ENCODE measurements at places on chromosomes 5 and 9.
A peak's percentile ranks its signal among the peaks of the same experiment; 100 is the strongest.

DNA sequence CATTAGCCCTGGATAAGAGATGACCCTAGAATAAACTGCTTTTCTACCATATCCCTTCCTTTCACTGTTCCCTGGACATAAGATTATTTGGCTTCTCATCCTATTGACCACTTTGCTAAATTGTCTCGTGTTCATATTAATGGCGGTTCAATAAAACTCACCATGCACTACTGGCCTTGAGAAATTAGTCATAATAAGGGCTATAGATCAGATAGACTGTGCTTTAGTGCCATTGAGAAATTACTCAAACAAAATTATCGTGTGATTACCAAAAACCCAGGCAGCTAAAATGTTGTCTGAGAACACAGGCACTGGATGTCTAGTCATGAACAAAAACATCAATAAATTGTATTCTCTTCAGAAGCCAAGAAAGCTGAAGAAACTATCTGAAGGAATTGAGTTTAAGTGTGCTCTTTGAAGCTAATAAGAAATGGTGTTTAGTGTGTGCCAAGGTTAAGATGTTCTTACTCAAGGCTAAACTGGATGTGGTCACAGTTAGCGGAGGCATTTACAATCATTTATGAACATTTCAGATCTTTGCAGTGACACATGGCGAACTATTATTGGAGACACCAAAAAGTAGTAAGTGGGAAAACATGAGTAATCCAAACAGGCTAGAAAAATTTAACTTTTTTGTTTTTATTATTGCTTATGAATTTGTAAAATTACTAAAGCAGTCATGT is 460.4 kb upstream of the RORB start:
- no peak for DNase-seq

DNA sequence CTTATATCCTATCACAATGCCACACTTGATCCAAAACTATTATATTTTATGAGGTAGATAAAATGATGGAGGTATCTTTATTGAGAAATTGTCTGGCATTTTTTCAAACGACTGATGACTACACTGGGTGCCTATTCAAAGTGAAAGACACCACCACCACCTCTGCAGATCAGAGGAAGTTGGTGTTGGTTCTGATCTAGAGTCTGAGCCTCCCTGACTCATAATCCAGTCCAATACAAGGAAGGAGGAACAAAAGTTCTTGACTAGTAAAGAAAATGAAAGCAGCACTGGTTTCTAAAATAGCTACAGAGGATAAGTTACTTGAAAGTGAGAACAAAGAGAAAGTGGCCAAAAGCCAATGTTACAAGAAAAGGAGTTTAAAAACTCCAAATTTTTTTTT is 139.9 kb downstream of the RFX3 start:
- DNase-seq = no peak

DNA sequence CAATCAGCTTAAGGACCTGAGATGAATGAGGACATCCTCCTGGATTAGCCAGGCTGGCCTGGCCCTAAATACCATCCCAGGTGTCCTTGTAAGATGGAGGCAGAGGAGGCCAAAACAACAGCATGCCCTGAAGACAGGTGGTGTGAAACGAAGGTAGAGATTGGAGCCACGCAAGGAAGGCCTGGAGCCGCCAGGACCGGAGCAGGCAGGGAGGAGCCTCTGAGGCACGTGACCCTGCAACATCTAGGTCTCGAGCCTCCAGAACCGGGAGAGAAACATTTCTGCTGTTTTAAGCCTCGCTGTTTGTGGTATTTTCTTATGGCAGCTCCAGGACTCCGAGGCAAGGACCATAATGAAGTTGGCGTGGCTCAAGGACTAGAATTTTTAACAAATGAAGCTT is 9.7 kb upstream of the COL5A1 start:
- no peak for DNase-seq

DNA sequence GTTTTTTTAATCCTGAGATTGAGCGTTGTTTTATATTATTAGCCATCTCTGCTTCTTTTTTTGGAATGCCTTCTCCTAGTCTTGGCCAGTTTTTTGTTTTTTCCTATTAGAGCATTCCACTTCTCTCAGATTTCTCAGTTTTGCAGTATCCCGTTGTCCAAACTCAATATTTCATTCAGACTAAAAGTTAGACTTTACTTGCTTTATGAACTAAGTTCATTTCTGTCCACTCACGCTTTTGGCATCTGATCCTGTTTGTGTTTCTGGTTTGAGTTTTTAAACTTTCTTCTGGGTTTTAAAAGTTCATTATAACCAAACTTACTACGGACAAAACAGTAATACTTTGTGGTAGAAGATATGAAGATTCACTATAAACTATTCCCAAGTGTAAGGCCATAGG is 288.3 kb upstream of the MPDZ start:
- DNase-seq = peak; percentile 18

DNA sequence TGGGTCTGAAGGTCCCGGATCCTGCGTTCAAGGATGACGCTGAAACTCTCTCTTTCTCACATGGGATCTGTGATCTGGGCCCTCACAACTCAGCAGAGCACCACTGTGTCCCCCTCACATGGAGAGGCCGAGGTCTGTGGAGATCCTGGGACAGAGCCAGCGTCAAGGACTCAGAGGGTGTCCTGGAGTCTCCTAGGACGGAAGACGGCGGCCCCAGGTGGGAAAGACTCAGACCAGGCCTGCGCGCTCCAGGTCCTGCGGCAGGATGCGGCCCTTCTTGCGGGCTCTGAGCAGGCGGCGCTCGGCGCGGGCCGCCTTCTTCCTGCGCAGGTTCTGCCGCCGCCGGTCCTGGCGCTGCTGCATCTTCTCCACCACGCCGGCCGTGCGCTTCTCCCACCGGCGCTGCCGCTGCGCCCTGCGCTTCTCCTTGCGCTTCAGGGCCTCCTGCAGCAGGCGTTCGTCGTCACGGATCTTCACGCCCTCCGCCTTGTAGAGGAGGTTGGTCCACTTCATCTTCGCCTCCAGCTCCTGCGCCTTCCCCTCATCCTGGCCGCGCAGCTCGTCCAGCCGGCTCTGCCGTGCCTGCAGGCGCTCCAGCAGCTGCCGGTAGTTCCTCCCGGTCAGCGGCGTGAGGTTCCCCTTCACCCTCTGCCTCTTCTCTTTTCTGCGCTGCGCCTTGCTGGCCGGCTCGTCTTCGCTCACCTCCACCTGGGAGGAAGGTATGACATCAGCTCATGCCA is 4.2 kb downstream of the SURF6 start:
- DNase-seq = no peak

DNA sequence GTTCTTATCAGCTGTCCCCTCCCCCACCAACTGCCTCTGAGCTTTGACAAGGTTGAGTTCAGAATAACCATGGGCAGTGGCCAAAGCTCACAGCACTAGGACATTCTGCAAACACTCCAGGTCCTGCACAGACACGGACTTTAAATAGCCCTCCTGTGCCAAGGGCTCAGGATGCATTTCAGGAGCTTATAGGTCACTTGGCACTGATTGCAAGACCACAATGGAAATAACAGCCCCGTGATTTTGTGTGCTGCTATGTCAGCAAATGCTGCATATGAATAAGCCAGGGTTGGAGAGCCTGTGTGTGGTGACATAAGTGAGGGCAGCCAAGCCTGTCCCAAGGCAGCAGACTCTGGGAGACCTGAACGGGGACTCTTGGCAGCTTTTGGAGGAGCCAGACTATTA is 150.7 kb downstream of the DMRT2 start:
- DNase-seq = peak; percentile 30

DNA sequence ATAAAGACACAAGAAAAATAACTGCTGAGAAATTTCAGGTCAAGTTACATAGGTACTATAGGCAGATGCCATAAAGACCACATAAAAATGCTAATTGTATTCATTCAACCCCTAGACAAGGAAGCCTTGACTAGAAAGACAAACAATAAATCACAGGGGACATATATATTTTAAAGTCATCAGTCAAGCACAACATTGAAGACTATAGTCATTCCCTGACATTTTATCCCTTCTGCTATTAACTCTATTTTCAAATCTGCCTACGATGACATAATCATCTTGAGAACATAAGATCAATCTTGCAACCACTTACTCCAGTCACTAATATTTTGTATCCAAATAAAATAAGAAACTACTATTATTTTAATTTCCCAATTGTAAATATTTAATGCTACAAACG is 38.3 kb downstream of the FAM13B start:
- DNase-seq = no peak

GRCh38 chr5:62974623-62975022 is 396.0 kb downstream of the LRRC70 start:
- no peak for DNase-seq

- no peak for DNase-seq
These were observed 465.9 kb downstream of the CDH9 start for GRCh38 chr5:26572480-26572879.

DNA sequence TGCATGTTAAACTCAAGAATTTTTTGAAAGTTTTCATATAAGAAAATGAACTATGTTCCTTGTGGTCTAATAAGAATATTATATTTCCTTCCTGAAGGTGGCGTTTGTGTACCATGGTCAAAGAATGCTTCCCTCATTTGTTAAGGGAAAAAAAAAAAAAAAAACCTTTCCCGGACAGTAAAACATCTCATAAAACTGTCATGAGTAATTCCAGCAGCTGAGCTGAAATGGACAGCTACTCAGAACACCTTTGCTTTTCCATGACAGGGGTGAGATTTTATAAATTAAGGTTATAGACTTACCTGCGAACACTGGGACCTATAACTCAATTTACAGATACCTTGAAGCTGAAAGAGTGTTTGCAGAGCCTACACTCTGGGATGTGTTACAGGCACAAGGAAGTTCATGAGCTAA is 113.2 kb upstream of the RANBP3L start:
- DNase-seq = peak; percentile 69

- DNase-seq = no peak
These were observed 2.7 kb downstream of the LARP1 start for GRCh38 chr5:154757814-154758406.

DNA sequence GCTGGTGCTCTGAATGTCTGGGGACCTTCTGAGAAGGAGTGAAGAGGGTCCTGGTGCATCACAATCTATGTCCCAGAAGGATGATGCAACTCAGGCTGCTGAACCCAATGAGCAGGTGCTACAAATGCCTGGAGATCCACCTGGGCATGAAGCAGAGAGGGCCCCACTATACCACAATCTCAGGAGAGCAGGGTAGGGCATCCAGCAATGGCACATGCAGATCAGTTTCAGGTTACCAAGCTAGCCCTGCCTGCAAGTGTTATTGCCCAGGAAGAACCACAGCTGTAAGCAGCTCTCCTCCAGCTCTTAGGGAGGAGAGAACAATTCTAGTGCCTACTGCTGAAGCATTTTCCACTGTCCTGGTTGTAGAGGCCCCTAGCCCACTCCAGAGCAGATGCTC is 389.2 kb upstream of the TNC start:
- no peak for DNase-seq

DNA sequence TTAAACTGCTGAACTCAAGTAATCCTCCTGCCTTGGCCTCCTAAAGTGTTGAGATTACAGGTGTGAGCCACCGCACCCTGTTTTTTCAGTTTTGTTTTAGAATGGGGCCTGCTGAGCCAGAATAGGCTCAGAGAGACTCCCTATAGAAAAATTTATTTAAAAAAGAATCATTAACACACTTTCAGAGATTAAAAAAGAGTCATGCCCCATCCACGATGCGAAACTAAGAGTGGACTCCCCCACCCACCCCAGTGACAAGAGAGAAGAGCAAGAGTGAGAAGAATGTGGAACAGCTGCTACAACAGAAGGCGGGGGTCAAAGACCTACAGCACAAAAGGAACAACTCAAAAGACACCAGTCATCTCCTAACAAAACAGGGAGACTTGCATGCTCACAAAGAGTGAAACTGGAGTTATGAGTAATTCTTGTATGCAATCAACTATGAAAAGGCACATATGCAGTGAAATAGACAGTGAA is 47.2 kb downstream of the GLDC start:
- DNase-seq = no peak

DNA sequence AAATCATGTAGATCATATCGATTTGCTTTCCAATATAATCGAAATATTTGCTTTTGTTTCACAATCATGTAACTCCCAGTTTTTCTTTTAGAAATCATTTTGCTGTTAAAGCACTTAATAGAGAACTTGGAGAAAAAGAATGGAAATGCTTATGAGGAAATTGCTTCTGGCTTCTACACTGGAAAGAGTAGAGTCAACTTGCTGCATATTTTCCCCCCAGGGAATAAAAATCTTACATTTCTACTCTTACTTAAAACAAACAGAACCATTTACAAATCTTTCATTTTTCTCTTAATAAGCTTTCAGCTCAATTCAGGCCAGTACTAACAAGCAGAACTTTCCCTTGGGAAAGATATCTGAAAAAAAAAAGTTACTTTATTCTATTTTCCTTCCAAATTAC is 312.0 kb downstream of the CHSY3 start:
- no peak for DNase-seq

DNA sequence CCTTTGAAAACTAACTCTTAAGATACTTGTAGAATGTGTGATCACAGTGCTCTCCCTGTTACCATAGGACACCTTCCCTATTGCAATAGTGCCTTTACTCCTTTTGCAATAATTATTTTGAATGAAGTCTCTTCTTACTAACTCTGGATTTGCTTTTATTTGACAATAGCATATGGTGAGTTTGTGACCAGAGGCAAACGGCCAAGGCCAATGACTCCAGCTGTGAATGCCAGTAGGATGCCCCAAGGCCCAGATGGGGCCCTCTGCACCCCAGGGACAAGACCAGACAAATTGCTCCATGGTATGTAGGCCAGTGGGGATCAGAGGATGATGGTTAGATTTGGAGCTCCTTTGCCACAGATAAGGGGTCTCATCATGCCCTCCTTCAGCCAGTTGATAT is 116.9 kb downstream of the NPR3 start:
- DNase-seq = peak; percentile 35

DNA sequence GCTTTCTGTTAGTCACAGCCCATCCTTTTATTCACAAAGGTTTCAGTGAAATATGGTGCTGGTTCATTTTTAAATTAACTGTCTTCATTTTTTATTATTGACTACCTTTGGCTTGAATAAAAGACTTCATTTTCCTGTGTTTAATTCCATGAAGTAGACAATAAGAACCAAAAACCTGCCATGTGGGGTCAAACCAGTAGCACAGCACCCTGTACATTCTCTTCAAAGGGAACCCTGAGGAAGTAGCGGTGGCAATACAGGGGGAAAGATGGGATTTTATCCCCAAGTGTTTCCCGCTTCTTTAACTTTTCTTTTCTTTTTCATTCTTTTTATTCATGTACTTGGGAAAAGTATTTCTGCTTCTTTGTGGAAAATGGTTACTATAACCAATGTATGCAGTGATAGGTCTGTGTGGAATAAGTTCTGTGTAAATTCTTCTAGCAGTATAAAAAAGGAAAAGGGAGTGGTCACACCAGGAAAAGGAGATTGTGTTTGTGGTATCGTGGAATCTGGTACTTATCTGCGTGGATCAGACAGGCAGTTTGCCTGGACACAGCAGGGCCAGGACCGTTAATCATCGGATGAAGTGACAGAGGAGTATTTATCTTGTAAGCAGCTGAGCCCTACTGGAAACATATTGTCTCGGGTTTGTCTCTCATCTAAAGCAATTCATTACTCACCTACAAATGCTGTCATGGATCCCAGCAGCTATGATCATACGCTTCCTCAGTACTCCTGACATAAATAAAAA is 94.2 kb downstream of the PPIC start:
- DNase-seq = peak; percentile 8

DNA sequence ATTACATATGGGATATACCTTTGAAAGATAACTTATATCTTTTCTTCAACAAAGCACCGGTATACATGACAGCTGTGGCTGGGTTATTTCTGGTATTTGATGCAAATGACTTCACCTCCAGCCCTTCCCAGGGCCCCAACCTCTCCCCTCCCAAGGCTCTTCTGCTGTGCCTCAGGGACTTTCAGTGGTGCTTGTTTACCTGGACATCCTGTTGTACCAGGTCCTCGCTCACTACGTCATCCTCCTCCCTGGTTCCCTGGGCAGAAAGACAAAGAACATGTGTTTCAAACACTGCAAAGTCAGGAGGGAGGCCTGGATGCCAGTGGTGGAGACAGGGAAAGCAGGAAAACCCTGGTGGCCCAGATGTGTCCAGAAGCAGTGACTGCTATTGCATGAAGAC is 23.4 kb downstream of the ANXA6 start:
- DNase-seq = no peak

Data from foreskin fibroblast (primary cell).